Esophagus squamous epithelium (tissue), 5 donors: ENCODE measurements at places on chromosomes 12 and 14.

- no peak for DNase-seq
Observed at GRCh38 chr12:124917841-124918621, 3.6 kb upstream of the UBC start.

- no peak for DNase-seq
Observed at GRCh38 chr12:107277855-107278254, 184.5 kb upstream of the CRY1 start.

DNA sequence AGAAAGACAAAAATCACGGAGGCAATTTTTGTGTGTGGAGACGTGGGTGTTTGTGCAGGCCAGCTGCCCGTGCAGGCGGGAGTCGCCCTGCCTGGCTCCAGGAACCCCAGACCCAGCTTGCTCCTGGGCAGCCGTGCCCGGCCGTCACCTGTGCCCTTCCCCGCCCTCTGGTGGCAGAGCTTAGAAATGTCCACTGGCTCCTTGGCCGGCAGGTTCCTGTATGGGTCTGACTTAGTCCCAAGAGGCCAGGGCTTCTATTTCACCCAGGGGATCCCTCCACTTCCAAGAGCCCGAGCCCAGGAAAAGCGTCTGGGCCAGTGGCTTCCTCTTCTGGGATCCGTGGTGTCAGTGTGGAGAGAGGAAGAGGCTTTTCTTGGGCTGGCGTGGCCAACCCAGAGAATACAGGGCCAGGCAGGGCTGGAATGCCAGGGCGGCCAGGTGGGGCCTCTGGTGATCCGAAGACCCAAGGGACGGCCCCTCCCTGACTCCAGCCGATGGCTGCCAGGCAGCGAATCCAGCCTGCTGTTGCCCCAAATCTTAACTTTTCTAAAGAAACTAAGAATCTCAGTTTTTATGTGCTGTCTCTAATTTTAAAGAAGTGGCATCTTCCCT is 120.9 kb downstream of the TMEM132C start:
- DNase-seq: no peak

DNA sequence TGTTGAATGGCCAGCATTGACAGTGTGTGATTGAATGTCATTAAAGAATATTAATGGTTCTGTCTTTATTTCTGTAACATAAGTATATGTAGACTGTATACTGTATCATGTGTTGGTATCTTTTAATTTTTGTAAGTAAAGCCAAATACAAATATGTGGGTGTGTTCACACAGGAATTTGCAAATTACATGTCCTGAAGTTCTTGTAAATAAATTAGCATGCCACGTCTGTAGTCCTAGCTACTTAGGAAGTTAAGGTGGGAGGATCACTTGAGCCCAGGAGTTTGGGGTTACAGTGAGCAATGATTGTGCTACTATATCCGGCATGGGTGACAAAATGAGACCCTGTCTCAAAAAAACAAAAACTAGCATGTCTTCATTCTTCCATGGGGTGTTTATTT is 99.1 kb downstream of the KICS2 start:
- DNase-seq: no peak

DNA sequence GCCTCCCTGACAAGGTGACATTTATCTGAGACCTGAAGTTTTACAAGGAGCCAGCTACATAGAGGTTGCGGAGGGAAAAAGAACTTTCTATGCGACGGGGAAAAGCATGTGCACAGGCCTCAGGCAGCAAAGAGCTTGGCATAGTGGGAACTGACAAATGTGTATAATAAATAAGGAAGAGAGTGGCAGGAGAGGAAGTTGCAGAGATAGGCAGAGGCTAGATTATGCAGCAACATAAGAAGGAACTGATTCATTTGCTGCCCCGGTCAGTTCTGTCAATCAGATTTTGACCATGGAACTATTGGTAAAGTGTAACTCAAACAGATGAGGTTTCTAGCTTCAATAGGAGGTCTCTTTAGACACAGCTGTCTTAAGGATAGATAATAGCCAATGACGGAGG is 33.7 kb upstream of the RIC8B start:
- DNase-seq: no peak
